ENCODE measurements at places on chromosomes 5 and 9.

DNA sequence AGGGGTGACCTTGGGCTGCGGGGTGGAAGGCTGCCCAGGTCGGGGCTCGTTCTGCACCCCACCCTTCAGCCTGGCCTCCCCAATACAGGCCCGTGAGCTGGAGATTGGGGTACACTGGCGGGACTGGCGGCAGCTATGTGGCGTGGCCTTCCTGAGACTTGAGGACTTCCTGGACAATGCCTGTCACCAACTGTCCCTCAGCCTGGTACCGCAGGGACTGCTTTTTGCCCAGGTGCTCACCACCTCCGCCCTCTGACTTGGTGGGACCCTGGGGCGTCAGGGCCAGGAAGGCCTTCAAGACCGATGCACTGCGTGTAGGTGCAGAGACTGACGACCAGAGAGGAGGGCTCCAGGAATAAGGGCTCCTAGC lies 10.5 kb downstream of the ZDHHC12 start:
- no peak for DNase-seq

GRCh38 chr5:151685749-151686673 lies 704 bp downstream of the SPARC start:
- no peak for DNase-seq

DNA sequence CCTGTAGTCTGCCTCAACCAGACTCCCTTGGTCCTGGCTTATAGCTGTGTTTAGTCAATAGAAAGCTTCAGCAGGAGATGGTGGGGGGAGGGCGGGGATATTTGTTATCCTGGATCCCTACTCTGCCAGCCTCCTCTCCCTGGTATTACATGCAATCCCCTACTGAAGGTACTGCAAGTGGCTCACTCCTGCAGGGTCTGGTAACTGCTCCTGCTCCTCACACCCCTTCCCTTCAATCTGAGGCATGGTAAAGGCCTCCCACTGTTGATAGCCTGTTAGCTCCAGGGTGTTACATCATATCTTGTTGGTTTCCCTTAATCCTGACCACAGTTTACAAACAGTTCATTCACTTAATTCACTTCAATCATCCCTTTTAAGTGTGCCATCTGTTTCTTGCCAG lies 137.5 kb downstream of the AP3B1 start:
- no peak for DNase-seq

- DNase-seq, result no peak
Observed at GRCh38 chr9:9283159-9283986, 1329.4 kb downstream of the PTPRD start.

- no peak for DNase-seq
Observed at GRCh38 chr9:135770203-135770535, 68.2 kb downstream of the KCNT1 start.

DNA sequence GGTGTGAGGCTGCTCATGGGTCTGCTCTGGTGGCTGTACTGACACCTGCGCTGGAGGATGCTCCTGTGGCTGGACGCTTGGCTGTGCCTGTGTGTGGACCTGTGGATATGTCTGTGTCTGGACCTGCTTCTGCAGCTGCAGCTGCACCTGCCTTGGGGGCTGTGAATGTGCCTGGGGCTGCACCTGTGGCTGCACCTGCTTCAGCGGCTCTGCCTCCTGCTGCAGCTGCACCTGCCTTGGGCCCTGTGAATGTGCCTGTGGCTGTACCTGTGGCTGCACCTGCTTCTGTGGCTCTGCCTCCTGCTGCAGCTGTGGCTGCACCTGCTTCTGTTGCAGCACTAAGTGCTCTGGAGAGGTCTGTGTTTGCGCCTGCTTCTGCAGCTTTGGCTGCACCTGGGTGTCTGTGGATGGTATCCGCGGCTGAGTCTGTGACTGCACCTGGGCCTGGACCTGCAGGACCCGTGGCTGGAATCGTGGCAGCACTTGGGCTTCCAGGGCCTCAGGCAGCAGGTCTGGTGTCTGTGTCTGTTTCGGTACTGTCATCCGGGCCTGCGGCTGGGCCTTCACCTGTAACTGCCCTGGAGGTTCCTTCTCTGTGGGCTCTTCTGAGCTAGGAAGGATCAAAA lies 12.5 kb downstream of the CIZ1 start:
- DNase-seq, result no peak

GRCh38 chr5:143938230-143938629 lies 126.3 kb downstream of the HMHB1 start:
- no peak for DNase-seq

DNA sequence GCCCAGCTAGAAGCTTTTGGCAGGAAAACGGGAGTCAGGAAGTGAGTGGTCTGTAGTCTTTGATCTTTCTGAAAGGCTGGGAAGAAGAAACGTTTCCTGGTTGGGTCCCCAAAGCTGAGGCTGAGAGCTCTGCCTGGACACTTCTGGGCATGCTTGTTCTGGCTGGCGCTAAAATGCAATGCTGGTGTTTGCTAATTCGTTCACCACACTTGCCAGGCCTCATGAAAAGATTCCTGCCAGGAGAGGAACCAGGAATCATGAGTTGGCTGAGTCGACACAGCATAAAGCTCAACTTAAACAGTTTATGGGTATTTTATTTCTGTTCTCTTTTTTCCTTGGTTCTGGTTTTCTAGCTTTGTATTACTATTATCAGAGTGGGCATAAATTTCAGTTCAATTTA lies 10.7 kb upstream of the PTGR1 start:
- no peak for DNase-seq

DNA sequence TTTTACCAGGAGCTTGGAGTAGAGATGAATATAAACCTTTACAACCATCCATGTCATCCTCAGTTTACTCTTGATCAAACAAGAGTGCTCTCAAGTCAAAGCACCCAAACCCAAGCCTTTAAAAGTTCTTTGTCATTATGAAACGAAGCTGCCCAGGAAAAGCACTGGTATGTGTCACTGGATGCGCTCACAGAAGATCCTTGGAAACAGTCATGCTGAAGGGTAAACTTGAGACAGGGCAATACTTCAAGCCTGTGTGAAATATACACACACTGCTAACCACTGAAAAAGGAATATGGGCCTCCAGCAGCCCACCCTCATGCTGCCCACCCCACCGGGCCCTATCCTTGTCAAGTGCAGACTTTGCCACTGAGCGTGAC lies 84.5 kb downstream of the PRRT1B start:
- no peak for DNase-seq

DNA sequence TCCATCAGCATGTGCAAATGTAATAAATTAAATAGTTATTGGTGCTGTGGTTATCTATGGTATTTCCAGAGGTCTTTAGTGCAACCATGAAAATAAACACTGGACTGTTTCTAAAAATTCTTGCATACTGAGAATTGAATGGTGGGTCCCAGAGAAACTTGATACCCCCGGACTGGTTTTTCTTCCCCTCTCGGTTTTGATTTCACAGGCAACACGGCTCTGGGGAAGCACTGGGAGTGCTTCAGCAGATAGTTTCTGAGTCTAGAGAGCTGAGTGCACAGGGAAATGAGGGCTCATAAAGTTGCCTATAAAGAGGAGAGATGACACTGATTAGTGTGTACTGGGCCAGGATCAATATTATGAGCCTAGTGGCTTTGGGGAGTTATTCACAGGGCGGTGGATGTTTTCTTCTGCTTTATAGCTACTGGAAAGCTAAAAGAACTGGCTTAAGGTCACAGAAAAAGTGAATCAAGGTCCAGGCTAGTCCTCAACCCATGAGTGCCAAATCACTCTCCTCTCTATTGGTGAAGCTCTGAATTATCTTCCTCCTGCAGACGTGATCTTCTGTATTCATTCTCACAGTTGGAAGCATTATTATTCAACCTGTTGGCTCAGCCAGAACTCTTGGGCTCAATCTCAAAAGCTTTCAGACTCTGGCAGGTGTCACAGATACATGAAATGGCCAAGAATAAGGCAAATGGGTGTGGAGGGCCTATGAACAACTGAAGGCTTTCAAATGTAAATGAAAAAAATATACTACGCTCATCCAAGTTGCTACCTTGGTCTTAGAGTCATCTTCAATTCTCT lies 170.2 kb upstream of the HMHB1 start:
- no peak for DNase-seq

DNA sequence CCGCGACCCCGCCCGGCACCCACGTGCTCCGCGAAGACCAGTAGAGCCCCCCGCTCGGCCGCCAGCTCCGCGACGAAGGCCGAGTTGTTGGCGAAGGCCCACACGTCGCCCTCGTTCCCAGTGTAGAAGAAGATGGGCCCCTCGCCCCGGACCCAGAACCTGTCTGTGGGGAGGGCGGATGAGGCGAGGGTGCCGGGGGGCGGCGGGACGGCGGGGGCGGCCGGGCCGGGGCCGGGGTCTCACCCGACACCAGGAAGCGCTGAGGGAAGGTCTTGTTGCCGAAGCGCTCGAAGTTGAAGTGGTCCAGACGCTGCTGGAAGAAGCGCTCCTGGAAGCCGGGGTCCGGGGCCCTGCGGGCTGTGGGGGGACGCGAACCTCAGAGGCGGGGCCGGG lies 317 bp downstream of the DPP7 start:
- no peak for DNase-seq

DNA sequence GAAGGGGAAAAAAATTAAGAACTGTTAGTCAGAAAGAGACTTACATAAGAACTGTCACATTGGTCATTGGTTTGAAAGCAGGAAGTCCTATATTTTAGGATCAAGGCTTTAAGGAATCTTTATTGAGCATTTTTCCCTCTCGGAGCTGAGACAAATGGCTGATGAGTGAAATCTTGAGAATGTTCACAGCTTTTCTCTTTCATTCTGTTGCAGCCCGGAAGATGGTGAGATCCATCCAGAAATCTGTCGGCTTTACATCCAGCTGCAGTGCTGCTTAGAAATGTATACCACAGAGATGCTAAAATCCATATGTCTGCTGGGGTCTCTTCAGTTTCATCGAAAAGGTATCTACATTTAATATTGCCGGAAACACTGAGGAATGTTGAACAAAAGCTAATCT lies 69.7 kb downstream of the RGS7BP start:
- DNase-seq, result no peak

GRCh38 chr5:68396722-68397121 lies 181.2 kb downstream of the PIK3R1 start:
- no peak for DNase-seq

All from natural killer cell treated with Interleukin-12 subunit alpha and Interleukin-12 subunit beta and Interleukin-15 and Interleukin-18, amount 100 ng/mL, for 72 hours (primary cell).